M059J (cell line): ENCODE measurements at places on chromosomes 7 and 10. TPM values are rescaled to one million over a fixed set of nuclear protein-coding genes. Genes with fewer than 3 reads are reported as not detected.

SLC26A5 gene
- total RNA-seq: not detected in 2 replicates

RARRES2 gene
- total RNA-seq: 1.1 and 1.7 TPM in 2 replicates

PRSS2 gene
- not detected in 2 replicates for total RNA-seq

TRIM4 gene
- total RNA-seq: 10.3 and 17.8 TPM in 2 replicates

ACBD7 gene
- total RNA-seq: 0.64 and 5.8 TPM in 2 replicates

ANKRD22 gene
- total RNA-seq: not detected in 2 replicates

TSPAN12 gene
- total RNA-seq: 0.05 TPM in 1 of 2 replicates, not detected in the other
